ENCODE measurements at places on chromosomes 3 and 15.

GRCh38 chr15:37072181-37072580, 28.2 kb downstream of the MEIS2 start:
- no peak for DNase-seq

DNA sequence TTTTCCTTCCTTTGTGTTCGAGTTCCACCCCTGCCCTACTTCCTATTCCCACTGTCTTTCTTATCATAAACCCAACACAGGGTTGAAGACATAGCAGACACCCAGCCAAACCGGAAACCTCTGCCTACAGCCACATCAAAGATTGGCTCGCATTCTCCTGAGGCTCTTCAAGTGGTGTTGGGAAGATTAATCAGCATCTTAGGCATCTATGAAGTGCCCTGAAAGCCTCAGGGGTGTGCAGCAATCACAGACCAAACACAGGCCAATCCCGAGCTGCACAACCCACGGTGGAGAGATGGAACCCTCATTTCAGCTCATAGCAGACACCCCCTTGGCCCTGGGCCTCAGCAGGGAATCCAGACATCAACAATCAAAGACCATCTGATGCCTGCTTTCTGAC, 255.9 kb downstream of the XXYLT1 start:
- DNase-seq: no peak

DNA sequence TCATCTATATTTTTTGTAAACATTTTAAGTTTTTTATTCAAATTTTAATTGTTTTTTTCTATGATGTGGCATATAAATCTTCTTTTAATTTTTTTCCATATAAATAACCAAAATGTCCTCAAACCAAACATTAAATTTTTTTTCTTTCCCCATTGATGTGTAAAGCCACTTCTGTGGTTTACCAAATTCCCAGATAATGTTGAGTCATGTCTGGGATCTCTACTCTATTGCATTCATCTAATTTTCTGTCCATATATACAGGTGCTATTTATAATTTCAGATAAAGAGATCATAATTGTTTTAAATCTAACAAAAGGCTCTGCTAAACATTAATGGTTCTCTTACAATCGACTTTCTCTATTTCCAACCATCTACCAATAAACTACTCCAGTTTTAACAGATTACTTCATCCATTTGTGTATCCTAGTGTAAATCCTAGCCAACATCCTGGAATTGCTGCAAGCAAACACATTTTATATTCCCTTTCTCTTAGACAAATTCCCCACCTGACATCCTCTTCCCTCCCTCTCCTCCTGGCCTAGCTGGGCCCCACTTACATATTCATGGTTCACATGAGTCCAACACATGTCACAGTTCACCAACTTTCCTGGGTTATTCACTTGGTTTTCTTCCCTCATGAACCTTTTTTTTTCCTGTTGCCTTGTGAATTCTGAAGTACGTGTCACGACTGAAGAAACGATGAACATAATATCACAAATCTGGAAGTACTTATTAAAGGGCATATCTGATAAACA, 368.0 kb upstream of the AGTR1 start:
- DNase-seq: no peak

- DNase-seq: no peak
Measured at GRCh38 chr15:63984331-63984730, 62.0 kb downstream of the DAPK2 start.

DNA sequence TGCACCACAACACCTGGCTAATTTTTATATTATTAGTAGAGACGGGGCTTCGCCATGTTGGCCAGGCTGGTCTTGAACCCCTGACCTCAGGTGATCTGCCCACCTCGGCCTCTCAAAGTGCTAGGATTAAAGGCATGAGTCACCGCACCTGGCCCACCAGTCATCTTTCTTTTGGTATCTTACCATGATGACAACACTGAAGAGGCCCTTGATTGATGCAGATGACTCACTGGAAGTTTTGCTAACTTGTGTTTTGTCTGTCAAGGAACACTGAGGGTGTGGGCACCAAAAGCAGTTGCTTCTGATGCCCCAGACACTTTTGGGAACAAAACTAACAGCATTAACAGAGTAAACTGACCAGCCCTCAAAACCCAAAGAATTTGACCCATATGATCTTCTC, 88.3 kb downstream of the MYO5A start:
- DNase-seq: no peak

DNA sequence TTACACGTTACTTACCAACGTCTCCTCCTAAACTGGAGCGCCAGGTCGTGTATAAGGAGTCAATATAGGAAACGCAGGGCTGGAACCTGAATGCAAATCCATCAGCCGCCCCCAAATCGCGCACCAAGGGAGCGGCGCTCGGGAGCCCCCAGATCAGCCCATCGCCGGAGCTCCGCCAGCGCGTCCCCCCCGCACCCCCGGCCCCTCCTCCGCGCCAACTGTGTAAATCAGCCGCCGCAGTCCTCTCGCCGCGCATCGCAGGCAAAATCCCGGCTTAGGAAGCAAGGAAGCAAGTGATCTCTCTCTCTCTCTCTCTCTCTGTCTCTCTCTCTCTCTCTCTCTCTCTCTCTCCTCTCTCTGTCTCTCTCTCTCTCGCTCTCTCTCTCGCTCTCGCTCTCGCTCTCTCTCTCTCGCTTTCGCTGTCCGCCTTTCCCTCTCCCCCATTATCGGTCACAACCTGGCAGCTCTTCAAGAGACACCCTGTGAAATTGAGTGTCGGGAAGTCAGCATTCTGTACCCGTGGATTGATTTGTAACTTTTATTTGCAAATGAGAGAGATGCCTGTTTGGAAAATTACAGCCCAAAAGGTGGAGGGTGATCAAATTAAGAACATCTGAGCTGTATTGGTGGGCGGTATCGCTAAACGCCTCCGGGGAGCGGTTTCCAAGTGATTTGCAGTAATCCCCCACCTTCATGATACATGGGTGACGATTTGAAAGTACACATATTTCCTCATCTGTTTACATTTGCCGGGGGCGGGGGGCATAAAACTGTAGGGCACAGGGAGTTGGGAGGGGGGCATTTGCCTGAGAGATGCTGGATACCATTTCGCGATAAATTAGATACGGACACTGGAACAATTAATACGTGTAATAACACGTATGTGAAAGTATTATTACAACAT, 645 bp upstream of the SLITRK3 start:
- no peak for DNase-seq

DNA sequence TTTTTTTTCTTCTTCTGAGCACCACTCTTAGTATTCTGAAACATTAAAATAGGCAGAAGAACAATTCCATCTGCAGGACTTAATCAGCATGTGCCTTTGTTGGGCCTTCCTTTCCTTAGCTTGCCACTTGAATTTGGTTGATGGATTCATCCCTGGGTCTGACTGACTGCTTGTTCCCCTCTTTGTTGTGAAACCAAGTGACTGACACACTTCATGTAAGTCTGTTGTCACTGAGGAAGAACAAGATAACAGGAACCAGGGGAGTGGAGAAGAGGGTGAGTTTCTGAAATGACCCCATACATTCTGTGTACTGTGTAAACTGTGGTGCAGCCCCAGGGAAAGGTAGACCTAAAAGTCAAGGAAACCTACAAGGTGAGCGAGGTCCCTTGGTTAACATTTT, 188.7 kb upstream of the TBC1D5 start:
- DNase-seq: no peak

DNA sequence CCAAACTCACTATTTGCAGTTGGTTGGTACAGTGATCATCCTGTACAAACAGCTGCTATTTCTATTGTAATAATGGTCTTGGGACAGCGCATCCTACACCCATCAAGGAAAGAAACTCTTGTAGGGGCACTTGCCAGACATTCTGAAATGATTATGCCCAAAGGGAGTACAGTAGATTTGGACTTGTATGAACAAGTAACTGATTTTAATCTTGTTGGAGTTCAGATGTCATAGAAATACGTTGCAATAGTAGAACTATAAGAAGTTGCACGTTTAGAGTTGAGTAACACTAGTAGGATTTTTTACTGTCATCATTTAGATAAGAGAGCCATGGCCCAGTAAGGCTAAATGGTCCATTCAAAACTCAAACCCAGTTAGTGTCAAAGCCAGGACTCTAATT, 192.8 kb downstream of the SATB1 start:
- DNase-seq: no peak

- DNase-seq: no peak
Measured at GRCh38 chr3:55854494-55854893, 367.4 kb upstream of the WNT5A start.

DNA sequence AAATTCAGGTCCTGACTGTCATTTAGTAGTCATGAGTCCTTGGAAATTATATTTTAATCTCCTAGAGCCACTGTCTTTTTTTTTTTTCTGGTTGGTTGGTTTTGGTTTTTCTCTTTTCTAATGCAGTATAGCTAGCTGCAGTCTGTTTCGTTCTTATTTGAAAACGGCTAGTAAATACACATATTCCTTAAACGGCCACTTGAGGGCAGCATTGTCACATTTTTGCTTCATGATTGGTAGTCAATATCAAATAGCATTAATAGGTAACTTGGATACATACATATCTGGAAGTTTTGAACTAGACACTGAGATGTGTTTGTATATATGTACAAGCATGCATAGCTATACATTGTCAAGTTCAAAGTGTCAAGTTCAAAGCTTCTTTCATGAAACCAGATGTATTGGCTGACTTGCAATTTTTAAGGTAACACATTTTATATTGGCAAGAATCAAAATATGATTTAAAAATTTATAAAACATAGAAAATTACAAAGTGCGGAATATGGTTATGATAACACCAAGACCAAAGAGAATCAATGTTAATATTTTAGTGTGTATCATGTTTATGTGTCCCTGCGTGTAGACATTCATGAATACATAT, 22.5 kb downstream of the GABRA5 start:
- no peak for DNase-seq

GRCh38 chr3:32239307-32240158, 1.1 kb downstream of the CMTM8 start:
- DNase-seq: no peak

DNA sequence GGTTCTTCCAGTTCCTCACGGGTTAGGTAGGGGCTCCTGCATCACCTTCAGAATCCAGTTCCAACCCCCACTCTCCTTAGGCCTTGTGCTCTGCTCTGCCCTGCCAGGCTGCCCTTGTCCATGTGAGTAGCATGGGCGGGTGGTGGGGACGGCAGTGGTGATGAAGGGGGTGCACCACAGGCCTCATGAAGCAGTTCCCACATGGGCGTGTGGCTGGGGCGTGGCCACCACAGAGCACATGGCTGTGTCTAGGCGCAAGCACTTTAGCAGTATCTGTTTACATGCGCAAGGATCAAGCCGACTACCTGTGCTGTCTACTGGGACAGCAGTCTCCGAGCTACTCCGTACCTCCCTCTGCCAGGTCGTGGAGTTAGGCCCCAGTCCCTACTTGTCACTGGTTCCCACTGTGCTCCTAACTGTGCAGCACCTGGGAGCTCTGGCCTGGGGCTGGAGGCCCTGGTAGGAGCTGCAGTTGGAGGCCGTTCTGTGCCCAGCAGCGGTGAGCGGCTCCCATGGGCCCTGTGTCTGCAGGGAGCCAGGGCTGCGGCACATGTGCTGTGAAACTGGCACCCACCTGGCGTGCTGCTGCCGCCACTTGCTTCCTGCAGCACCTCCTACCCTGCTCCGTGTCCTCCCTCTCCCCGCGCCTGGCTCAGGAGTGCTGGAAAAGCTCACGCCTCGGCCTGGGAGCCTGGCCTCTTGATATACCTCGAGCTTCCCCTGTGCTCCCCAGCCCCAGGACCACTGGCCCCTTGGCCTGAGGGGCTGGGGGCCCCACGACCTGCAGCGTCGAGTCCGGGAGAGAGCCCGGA, 53.5 kb downstream of the PLXNA1 start:
- no peak for DNase-seq

DNA sequence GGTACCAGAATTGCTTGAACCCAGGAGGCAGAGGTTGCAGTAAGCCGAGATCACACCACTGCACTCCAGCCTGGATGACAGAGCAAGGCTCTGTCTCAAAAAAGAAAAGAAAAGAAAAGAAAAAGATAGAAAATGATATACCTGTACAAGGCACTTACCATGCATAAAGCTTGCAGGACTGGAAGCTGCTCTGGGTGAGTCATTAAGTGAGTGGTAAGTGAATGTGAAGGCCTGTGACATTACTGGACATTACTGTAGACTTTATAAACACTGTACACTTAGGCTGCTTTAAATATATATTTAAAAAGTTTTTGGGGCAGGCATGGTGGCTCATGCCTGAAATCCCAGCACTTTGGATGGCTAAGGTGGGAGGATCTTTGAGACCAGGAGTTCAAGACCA, 99.2 kb downstream of the SLMAP start:
- no peak for DNase-seq

DNA sequence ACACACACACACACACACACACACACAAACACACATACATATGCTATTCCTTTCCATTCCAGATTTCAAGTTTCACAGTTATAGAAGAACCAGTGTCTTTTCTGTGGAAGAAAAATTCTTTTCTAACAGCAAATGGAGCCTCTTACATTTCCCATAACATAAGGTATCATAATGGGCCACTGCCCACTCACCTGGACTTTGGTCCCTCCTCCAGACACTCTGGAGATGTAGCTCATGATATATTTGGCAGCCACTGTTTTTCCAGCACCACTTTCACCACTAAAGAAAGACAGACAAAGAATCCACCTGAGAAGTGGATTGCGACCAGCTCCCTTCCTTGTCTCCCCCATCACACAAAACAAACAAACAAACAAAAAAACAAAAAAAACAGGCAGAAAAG, 29.8 kb downstream of the LDHAL6B start:
- DNase-seq: no peak

DNA sequence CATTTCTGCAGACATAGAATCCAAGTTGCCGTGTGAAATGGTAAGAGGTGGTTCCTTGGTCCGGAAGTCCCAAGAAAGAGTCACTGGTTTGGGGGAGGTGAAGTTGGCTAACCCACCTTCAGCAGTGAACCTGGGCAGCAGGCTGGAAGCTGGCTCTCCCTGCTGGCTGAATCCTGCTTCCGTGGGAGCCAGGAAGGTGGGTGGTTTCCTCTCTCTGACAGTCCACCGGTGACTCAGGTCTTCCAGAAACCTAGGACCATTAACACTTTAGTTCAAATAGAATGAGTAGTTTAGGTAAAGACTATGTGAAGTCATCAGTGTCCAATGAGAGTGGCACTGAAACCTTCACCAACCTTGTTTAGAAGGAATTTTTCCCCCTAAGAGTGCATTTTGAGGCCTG, 87.4 kb upstream of the CACNA2D3 start:
- no peak for DNase-seq

GRCh38 chr3:108001457-108001856, 89.4 kb downstream of the CD47 start:
- no peak for DNase-seq
